ENCODE measurements at places on chromosomes 1 and 21.

DNA sequence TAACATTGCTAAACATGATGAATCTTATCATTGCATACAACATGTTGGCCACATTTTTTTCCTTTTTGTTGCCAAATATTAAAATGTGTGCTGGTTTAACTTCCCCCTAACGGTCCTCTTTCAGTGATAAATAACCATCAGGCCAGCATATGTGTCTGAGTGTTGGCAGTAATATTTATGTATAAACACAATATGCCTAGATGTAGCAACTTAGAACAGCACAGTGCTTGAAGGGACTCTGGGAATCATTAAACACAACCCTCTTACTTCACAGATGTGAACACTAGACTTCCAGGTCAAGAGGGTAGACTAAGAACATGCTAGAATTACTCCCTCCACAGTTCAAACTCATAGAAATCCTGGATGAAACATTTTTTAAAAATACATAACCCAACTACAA is 581.8 kb downstream of the PLPP3 start:
- no peak for DNase-seq

- DNase-seq, result no peak
Observed at GRCh38 chr1:61914823-61915482, 172.7 kb downstream of the PATJ start.

DNA sequence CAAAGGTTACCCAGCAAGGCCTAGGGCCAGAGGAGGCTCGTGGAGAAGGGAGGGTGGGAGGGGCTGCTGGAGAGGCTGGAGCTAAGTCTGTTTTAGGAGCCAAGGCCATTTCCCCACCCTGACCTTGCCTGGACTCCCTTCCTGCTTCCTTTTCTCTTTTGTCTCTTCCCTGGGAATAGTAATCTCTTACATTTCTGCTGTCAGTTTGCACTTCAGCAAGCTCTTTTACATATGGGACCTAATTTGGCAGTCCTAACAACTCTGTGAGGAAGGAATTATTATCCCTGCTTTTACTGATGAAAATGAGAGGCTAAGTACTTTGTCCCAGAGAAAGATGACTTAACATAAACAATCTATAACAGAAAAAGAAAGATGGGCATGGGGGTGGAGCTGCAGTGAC is 13.8 kb downstream of the OPTC start:
- DNase-seq, result no peak

DNA sequence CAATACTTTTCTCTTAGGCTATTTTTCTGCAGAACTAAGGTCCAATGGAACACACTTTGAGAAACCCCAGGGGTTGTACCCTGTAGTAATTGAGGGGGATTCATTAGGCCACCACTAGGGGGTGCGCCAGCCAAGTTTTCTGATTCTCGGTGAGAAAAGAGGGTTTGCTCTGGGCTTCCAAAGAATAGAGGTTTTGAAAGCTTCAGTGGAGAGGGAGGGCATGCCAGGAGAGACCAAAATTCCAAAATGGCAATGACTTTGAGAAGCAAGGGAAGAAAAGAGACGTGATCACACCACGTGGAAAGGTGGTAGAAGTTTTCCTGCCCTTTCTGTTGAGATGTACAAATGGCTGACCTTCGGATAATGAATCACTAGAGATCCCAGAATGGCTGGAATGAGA is 323.3 kb downstream of the RPS6KC1 start:
- peak; percentile 44 for DNase-seq

DNA sequence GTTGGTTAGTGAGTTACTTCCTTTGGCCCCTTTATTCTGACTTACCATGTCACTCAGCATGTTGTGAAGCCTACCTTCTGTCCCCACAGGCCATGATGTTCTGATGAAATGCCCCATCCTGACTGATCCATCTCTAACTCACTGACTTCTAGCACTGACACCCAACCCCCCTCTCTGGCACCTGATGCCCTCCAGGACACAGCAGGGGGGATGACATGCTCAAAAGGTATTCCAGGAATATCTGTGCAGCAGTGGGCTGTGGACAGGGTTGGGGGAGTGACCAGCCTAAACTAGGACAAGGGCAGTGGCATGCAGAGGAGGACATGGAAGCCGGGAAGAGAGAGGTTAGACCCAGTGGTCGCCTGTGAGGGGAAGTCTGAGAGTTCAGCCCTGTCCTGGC is 25.5 kb downstream of the SYT2 start:
- no peak for DNase-seq

DNA sequence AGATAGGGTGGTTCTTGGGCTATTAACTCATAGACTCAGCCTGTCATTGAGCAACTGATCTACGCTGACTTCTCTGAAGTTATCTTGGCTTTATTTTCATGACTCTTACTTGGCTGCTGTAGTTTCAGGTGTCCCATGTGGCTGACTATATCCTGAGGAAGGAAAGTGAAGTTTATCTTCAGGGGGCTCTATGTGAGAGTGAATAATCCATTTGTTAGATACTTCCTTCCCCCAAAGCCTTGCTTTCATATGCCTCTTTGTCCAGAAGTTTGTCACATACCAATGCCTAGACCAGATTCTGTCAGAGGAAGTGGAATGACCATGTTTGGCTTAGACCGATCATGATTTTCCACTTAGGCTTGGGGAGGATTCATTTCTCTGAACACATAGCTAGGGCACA is 27.9 kb upstream of the C1orf87 start:
- no peak for DNase-seq

DNA sequence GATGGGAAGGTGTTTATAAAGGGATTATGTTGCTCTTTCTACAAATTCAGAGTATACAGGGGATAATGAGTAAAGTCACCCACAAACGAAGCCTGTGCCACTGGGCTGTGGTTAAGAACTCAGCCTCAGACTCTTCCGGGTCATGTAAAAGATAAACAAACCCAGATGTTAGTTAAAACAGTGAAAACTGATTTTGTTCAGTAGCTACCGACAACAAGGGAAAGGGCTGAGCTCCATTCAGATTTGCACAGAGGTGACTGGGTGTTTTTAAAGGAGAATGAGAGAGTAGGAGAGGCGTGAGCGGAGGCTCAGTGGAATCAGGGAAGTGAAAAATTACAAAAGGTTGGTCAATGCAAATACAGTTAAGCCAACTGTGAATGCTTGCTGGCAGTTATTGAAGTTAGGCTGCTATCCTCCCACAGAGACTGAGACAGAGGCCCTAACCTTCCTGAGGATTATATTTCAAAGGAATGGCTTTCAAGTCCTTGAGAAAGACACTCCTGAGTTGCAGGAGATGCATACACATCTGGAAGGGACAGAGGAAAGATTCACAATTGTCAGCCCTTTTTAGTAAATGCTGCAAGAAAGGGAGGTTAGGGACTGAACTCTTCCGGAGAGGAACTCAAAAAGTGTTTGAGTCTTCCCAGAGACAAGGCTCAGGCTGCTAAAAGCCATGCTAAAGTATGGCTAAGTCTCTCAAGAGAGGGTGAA is 29.9 kb upstream of the SAMD13 start:
- no peak for DNase-seq

GRCh38 chr1:109498161-109498801 is 4.4 kb downstream of the CYB561D1 start:
- no peak for DNase-seq

DNA sequence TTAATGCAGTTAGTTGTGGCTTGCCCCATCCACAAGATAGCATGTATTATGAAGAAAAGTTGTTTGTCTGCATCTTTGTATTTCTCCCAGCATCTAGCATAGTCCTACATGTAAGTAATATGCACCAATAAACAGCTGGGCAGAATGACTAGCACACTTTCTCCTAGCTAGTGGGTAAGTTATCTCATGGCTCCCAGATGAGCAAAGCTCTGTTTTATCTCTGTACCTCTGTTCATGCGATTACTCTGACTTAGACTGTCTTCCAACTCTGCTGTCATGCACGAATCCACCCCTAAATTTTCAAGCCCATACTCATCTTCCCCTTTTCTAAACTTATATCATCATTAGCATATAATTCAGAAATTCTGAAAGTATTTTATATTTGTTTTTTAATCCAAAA is 37.5 kb upstream of the KCTD3 start:
- no peak for DNase-seq

GRCh38 chr1:160400223-160400645 is at the start of gene VANGL2:
VANGL2 (plus strand) TSS chr1:160400564; CDS start chr1:160415838, 15,274 bp downstream.
- peak; percentile 18 for DNase-seq

GRCh38 chr1:240608707-240609106 is 3.2 kb downstream of the GREM2 start:
- DNase-seq, result no peak

DNA sequence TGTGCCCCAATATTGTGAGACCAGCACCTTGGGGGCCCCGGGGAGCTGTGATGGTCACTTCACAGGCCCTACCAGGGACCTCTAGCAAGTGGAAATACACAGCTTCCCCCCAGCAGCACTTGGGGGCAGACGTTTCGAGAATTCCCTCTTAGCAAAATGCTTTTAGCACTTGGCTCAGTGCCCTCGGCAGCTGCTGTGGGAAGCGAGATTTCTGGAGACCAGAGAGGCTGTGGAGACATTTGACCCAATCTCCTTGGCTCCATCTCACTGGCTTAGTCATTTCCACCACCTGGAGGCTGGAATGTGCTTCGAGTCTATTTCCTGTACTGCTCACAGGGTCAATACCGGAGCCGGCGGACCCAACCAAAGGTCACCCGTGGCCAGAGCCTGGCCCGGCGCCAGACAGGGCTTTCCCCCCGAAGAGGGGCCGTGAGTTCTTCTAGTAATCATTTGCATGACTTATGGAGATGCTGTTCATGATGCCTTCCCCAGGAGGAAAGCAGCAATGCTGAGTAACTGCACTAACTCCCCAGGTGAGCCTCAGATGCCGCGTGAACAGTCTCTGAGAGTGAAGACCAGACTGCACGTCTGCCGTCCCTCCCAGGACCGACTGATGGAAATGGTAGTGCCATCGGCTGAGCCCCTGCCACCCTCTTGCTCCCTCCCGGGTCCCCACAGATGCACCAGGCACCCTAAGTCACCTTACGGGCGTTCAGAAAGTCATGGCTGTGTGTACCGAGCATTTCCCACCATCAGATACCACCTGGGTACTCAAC is 4.4 kb upstream of the C2CD2 start:
- DNase-seq, result no peak

- DNase-seq, result no peak
Observed at GRCh38 chr1:36651176-36651910, 168.6 kb upstream of the CSF3R start.

DNA sequence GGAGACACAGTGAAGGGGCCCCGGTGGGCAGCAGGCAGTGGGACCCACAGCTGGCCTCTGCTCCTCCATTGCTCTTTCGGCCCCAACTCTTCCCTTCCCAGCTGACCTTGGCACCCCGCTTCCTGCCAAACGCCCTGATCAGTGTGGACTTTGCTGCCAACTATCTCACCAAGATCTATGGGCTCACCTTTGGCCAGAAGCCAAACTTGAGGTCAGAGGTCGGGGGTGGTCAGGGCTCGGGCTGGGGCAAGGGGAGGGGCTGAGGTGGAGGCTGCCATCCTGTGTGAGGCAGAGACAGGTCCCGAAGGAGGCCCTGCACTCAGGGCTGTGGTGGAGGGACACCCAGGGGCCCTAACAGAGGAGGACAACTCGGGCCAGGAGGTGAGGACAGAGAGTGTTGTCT is 13.7 kb downstream of the PODN start:
- no peak for DNase-seq

DNA sequence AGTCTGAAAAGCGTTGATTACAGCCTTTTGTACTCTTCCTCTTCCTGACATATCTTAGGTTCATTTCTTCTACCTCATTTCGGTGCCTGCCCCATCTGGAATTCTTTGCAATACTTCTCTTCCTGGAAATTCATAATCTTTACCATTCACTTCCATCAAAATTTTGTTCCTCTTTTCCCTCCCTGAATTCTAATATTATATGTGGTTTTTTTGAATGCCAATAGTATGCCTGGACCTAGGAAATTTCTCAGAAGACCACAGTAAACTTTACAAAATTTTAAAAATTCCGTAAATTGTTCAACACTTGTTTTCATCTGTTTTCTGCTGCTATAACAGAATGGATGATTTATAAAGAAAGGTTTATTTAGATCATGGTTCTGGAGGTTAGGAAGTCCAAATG is 76.8 kb downstream of the MAP3K7CL start:
- no peak for DNase-seq

- DNase-seq, result no peak
Observed at GRCh38 chr1:36419569-36419968, 21.9 kb upstream of the LSM10 start.

- peak; percentile 42 for DNase-seq
Observed at GRCh38 chr1:203649999-203650836, 23.6 kb downstream of the ATP2B4 start.

- no peak for DNase-seq
Observed at GRCh38 chr1:177780096-177780700, 189.7 kb downstream of the SEC16B start.

DNA sequence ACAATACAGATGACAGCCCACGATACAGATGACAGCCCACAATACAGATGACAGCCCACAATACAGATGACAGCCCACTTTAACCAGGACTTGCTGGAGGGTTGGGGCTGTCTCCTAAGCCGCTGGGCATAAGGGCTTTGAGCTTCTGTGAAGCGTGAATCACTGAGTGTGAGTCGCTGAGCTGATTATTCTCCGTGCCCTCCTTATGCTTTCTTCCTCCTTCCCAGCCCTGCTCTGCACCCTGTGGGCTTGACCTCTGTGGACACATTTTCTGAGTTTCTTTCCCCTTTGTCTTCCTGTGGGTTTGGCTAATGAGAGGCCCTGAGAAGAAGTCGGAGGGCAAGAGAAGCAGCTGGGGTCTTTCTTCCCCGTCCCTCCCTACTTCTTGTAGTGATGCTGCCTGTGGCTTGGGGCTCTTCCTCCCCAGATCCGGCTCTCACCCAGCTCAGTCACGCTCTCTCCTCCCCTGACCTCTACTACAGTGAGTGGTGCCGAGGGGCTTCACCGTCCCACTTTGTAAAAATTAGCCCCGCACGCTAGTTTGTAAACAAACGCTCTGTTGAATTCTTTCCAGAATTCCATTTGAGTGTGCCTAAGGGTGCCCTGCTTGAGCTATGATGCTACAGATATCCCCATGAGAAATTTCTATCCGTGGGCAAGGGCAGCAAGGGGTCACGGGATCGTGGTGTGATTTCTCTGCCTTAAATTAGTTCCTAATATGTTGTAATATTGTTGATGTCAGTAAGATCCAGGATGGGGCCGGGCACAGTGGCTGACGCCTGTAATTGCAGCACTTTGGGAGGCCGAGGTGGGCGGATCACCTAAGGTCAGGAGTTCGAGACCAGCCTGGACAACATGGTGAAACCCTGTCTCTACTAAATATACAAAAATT is 46.4 kb upstream of the SOD1 start:
- DNase-seq, result no peak

DNA sequence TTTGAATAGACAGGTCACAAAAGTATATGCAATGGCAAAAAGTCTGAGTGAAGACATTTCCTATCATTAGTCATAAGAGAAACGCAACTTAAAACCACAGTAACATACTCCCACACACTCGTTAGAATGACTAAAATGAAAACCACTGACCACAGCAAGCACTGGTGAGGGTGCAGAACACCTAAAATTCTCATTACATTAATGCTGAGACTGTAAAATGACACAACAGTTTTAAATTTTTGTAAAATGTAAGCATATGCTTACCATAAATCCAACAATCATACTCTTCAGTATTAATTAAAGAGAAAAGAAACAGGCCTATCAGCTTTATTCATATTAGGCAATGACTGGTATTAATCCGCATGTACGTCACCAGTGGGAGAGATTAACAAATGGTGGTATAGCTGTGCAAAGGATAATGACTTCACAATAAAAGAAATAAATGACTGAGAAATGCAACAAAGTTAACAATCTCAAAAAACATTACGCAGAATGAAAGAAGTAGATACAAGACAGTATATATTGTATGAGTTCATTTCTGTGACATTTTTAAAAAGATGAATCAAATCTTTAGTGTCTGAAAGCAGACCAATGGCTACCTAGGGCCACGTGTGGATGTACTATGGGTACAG is 253.5 kb downstream of the AKT3 start:
- DNase-seq, result no peak

Measured in stimulated activated CD4-positive, alpha-beta T cell treated with anti-CD3 and anti-CD28 coated beads, Interleukin-1b, Interleukin-23, amount 100 ng/mL, for 1 hour (primary cell).